ENCODE measurements at places on chromosomes 4 and X. TPM values are rescaled to one million over a fixed set of nuclear protein-coding genes. Genes with fewer than 3 reads are reported as not detected.

The CACNA1F gene
- total RNA-seq = not detected

The PLXNB3 gene
- total RNA-seq = 1.3 TPM

The TMPRSS11F gene
- not detected for total RNA-seq

The TTC29 gene
- not detected for total RNA-seq

The MAGEA4 gene
- not detected for total RNA-seq

The GUCY1B1 gene
- total RNA-seq = 6.3 TPM

The PPEF2 gene
- not detected for total RNA-seq

The MUC7 gene
- total RNA-seq = not detected

The CXCL1 gene
- total RNA-seq = 70.6 TPM

The RASGEF1B gene
- 0.46 TPM for total RNA-seq

The POU4F2 gene
- not detected for total RNA-seq

The MAP7D3 gene
- 10.2 TPM for total RNA-seq

The SSX2 gene
- not detected for total RNA-seq

The ZNF827 gene
- total RNA-seq = 3.6 TPM

The CLDN34 gene
- total RNA-seq = not detected

The ARHGAP6 gene
- total RNA-seq = 8.7 TPM

The IL3RA gene
- 0.09 TPM for total RNA-seq

The DNAAF6 gene
- total RNA-seq = not detected

The TKTL1 gene
- not detected for total RNA-seq

The P2RY10 gene
- total RNA-seq = not detected

The GPRASP1 gene
- 4.0 TPM for total RNA-seq

The ESX1 gene
- total RNA-seq = not detected

The GEMIN8 gene
- 21.2 TPM for total RNA-seq

The MAGEB17 gene
- total RNA-seq = not detected
